NCI-H1436 treated with DMSO at 0.1 percent for 48 hours (cell line): ENCODE measurements at places on chromosomes 4 and X.

- DNase-seq = no peak
Observed at GRCh38 chr4:183596067-183596757, 62.8 kb downstream of the RWDD4 start.

DNA sequence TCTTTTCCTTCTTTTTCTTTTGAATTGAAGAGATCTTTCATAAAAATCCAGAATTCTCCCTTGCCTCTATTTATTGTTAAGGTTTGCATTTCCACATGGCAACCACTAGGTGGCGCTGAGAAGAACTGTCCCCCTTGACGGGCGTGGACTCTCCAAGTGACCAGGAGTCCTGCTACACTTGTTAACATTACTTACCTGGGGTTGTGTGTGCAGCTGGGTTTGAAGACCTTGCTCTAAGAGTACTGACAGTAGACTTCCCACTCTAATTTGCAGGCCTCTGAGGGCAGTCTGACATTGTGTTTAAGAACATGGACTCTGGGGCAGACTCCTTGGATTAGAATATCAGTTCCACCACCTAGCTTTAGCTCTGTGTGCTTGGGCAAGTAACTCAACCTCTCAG lies 52.8 kb downstream of the GPRIN3 start:
- DNase-seq = no peak

DNA sequence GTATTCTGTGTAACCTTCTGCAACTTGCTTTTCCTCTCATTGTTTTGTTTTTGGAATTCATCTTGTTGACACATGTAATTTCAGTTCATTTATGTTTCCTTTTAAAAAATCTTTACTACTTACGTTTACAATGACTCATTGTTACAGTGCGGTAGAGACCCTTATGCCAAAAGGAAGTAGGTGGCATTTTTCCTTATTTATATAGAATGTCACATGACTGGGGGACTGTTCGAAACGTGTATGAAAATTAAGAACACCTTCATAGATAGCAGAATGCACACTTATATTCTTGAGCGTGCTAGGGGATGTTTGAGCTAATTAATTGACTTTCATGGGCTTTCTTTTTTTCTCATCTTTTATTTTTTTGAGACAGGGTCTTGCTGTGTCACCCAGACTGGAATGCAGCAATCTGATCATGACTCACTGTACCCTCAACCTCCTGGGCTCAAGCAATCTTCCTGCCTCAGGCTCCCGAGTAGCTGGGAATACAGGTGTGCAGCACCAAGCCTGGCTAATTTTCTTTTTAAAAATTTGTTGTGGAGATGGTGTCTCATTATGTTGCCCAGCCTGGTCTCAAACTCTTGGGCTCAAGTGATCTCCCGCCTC lies 7.3 kb downstream of the REPS2 start:
- no peak for DNase-seq

DNA sequence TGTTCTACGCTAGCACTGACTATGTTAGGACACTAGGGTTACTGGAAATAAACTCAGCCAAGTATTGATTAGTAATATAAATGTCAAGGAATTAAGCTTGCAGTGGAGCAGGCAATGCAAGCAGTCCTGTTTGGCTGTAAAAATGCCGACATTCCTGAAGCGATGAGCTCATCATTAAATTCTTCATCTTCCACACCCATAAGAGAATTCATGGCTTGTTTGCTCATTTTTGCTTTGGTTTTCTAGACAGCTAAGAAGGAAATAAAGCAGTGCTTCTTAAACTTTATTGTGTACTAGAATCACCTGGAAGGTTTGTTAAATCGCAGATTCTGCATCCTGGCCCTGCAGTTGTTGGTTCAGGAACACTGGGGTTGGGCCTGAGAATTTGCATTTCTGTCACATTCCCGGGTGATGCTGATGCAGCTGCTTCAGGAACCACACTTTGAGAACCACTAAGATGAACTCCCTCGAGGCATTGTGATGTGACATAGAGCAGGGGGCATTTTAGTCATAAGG lies 17.8 kb downstream of the ANXA3 start:
- DNase-seq = no peak

GRCh38 chr4:88064410-88064809 lies 57.0 kb downstream of the PKD2 start:
- DNase-seq = no peak

- DNase-seq = no peak
Observed at GRCh38 chr4:26356081-26356501, 35.3 kb downstream of the RBPJ start.

DNA sequence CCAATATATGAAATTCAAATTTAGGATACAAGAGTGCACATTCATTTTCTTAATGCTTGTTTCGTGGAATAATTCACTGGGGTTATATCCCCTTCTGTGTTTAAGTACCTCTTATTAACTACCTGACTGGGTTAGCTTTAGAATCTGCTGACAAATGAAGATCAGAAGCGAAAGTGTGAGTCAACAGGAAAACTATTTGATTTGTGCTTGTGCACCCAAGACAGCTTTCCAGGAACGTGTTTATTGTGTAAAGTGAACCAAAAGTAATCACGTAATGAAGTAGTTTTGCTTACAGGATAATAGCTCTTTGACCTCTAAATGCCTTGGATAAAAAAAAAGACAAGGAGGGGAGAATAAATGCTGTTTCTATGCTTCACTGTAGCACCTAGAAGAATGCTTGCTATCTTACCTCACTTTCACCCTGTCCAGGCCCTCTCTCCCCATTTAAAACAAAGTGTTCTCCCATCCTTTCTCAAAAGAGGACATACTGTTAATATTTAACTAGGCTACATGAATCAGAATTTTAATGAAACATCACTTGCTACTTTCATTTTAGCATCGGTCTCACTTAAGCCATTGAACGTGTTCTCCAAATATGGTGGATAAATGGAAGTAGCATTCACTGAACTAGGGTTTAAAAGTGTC lies 141.9 kb downstream of the THOC2 start:
- no peak for DNase-seq

- DNase-seq = no peak
Observed at GRCh38 chr4:168408620-168409019, 71.7 kb downstream of the DDX60L start.

- no peak for DNase-seq
Observed at GRCh38 chr4:25919676-25920075, 5.7 kb downstream of the SMIM20 start.

GRCh38 chrX:68409194-68409593 lies 24.1 kb downstream of the OPHN1 start:
- DNase-seq = no peak

- no peak for DNase-seq
Observed at GRCh38 chrX:141175786-141176185, 1.1 kb downstream of the LDOC1 start.

GRCh38 chr4:99411041-99411440 lies 24.1 kb downstream of the ADH7 start:
- no peak for DNase-seq

DNA sequence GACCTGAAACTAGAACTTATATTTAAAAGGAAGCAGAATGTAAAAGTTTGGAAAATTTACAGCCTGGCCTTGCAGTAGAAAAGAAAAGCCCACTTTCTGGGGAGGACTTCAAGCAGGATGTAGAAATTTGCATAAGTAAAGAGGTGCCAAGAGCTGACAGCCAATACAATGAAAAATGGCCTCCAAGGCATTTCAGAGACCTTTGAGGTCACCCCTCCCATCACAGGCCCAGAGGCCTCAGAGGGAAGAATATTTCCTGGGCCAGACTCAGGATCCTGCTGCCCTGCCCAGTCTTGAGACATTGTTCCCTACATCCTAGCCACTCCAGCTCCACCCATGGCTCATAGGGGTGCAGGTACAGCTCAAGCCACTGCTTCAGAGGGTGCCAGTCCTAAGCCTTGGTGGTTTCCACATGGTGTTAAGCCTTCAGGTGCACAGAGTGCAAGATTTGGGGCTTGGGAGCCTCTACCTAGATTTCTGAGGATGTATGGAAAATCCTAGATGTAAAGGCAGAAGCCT lies 518.9 kb upstream of the INTU start:
- no peak for DNase-seq

DNA sequence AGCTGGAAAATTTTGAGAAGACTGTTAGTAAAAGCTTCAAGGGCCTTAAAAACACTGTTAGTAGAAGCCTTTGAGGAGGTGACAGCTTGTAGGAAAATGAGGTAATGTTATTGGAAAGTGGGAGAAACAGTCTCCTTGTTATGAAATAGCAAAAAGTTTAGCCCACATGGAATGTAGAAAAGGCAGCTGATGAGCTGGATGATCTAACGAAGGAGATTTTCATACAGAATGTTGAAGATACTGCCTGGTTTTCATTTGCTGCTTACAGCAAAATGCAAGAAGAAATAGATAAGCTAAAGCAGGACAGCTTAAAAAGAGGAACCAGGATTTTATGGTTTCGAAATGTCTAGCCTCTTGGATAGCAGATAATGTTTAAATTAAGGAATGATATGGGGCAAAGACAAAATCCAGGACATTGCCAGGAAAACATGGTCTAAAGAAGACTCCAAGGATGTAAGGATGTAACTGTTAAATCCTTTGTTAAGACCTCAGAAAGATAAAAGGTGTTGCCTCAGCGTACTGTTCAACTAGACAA lies 10.2 kb upstream of the STBD1 start:
- DNase-seq = no peak

GRCh38 chr4:53015681-53016080 lies 153.6 kb downstream of the RASL11B start:
- DNase-seq = no peak

- no peak for DNase-seq
Observed at GRCh38 chr4:88779431-88779830, 81.8 kb upstream of the NAP1L5 start.

GRCh38 chrX:625137-625691 lies 5.4 kb upstream of the SHOX start:
- no peak for DNase-seq

GRCh38 chr4:3205995-3206394 lies 43.0 kb upstream of the MSANTD1 start:
- no peak for DNase-seq

- no peak for DNase-seq
Observed at GRCh38 chr4:66629927-66630326, 915.4 kb downstream of the CENPC start.

- DNase-seq = no peak
Observed at GRCh38 chrX:68533656-68534055, 34.8 kb downstream of the YIPF6 start.

GRCh38 chr4:6938237-6938636 lies 28.6 kb downstream of the TBC1D14 start:
- no peak for DNase-seq

DNA sequence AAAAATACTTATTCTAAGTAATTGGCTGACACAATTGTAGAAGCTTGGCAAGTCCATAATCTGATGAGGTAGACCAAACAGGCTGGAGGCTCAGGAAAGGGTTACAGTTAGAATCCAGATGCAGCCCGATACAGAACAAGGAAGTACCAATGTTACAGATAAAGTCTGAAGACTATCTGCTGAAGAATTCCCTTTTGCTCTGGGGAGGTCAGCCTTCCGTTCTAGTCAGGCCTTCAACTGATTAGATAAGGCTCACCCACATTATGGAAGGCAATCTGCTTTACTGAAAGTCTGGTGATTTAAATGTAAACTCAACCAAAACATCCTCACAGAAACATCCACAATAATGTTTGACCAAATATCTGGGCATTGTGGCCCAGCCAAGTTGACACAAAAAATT lies 7.4 kb upstream of the DYNLT3 start:
- DNase-seq = no peak

GRCh38 chr4:146520896-146521540 lies 722 bp downstream of the SLC10A7 start:
- DNase-seq = no peak
